Globus pallidus (tissue), 1 donor: ENCODE measurements at places on chromosomes 1 and 21.

DNA sequence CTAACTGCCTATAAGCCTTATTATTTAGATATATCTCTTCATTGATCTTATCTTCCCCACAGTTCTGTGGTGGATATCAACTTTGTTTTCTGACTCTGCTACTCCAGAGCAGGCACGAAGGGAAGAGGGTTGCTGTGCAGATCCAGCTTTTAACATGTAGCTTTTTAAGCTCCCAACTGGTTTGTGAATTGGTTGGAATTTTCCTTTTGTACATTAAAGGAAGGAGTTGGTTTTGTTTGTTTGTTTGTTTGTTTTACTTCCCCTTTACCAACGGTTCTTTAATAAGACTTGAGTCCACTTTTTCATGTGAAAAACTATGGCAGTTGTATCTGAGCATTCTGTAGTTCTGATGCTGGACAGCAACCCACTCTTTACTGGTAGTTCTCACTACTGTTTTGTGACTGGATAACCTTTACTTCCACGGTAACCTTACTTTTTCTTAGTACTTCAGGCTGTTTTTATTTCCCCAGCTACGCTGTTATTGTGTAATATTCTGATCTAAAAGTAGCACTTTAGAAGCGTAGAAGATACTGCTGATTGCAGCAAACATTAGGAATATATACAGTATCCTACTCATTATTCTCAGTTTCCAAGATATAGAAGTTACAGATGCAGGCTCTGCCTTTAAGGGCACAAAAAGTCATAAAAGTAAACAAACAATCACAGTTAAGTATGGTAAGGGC, 1.6 kb downstream of the GNPAT start:
- DNase-seq = no peak

DNA sequence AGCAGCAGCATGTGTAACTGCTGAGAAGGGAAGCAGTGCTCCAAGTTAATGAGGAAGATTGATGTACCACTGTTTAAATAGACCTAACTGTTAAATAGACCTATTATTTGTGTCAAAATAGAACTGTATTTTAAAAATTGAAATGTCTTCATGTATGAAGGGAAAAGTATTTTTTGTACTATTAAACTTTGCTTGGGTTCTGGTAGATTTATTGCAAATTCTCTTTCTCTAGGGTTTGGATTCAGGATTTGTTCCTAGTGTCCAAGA, 128.3 kb downstream of the OSBPL9 start:
- DNase-seq = no peak

DNA sequence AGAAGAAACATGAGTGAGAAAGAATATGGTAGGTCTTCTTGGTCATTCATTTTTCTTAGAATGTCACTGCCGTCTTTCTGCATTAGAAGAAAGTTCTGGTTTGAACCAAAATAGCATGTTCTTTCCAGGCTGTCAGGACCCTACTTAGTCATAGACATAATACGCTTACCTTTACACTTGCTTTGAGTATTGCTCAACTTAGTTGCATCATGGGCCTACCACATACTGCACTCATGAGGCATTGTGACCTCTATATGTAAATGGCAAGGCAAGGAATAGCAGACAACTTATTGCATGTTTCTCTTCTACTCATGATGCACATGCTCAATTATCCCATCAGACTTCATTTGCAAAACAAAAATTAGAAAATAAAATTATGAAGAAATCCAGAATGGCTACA, 415.0 kb downstream of the HLX start:
- no peak for DNase-seq

- DNase-seq = no peak
Measured at GRCh38 chr1:178094739-178095645, 1.1 kb downstream of the RASAL2 start.

- no peak for DNase-seq
Measured at GRCh38 chr1:116540088-116540487, 30.7 kb downstream of the CD58 start.

GRCh38 chr1:212260557-212261355, 24.5 kb upstream of the PPP2R5A start:
- no peak for DNase-seq

DNA sequence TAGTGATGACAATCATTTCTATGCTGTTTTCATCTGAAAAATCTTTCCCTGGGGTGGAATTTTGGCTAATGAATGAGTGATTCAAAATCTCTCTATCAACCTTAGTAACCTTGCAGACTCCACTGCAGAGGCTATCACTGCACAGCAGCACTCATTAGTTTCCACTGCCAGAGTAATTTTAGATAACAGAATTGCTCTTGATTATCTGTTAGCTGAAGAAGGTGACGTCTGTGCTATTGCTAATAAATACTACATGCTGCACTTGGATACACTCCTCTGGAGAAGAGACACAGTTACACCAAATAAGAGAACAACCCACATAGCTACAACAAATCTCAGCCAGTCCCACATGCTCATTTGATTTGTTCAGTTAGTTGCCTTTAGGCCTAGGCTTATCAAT, 1348.4 kb downstream of the NCAM2 start:
- no peak for DNase-seq

- peak; percentile 41 for DNase-seq
Measured at GRCh38 chr1:206672844-206673758, 11.6 kb upstream of the MAPKAPK2 start.
